ENCODE measurements at places on chromosomes 3 and 15.

GRCh38 chr3:60660026-60660425 lies 591.2 kb downstream of the FHIT start:
- no peak for DNase-seq

DNA sequence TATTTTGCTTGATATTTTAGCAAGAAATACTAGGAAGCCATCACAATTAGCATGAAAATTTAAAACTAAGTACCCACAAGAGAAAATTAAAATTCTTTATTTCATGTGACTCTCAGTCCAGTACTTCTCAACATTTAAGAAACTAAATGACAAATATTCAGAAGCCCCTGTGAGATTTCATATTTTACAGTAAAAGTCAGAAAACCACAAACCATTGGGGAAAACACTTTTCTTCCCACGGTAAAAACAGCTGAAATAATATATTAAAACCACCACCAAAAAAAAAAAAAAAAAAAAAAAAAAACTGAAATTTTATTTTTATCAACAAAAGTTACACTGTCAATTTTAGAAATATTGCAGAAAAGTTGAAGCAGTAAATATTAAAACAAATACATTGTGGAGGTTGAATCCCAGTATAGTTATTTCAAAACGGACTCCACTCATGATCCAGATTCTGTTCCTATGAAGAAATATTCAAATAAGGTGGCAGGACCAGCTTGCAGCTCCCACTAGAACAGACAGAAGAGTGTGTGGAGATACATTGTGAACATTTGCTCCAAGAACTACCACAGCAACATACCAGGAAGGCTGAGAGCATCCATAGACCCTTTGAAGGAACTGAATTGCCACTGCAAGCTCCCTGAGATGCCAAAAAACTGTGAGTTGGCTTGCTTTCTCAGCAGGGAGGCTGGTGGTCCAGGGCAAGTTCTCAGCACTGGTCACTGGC lies 308.2 kb downstream of the CTNNB1 start:
- no peak for DNase-seq

- no peak for DNase-seq
Observed at GRCh38 chr15:63401078-63401477, 19.4 kb upstream of the CA12 start.

DNA sequence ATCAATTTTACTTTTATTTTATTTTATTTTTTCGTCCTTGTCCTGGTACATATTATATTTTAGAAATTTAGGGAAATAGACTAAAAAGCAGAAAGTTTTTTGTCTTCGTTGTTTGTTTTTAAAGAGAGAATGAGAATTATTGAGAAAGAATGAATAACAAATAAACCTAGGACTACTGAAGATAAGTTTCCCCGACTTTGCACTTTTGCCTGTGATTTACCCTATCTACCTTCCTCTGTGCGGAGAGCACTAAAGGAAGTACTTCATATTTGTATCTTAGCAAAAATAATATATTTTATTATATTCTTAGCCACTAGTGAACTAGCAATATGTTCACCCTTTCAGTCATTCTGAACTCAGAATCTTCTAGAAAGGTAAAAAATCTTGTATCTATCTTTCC lies 60.6 kb downstream of the ECT2 start:
- no peak for DNase-seq

DNA sequence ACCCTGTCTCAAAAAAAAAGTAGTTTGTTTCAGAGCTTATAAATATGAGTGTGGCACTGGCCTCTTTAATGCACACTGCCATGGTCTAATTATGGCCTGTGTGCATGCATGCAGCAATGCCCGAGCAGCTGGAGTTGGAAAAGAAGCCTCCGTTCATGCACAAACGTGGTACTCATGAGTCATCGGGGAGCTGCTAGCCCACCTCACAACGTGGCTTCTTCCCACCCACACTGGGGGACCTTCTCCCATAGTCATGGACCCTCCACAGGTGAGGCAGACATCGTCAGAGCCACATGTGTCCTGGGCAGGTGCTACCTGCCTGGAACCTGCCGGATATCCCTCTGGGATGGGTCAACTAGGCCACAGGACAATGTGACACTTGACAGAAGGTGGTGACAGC lies 66.7 kb downstream of the ATP10A start:
- DNase-seq: peak; percentile 23

DNA sequence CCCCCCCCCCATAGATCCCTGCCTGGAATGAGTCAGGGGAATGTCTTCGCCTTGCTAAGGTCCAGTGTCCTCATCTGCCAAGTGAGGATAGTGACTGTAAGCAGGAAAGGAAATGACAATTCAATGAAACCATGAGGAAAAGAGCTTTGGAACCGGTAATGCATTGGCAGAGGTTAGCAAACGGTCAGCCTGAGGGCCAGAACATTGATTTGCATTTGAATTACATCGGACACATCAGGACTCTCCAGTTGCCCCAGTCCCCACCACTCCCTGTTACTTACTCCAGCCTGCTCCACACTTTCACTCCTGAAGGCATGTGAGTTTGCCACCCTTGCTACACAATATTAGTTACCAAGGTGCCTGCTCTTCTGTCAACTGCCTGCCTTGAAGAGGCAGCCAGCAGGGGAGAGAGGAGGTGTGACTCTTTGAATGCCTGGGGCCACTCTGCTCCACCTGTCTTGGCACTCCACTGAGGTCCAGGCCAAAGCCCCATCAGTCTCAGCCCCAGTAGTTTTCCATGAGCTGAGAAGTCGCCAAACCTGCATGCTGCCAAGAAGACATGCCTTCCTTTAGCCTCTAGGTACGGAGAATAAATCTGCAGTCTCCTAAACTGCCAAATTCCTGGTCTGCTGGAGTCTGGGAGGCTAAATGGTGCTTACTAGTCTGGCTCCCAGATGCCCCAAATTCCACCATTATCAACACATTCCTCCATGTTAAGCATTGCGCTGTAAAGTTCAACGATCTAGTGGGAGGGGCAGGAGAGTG lies 191.7 kb upstream of the TLE3 start:
- no peak for DNase-seq

DNA sequence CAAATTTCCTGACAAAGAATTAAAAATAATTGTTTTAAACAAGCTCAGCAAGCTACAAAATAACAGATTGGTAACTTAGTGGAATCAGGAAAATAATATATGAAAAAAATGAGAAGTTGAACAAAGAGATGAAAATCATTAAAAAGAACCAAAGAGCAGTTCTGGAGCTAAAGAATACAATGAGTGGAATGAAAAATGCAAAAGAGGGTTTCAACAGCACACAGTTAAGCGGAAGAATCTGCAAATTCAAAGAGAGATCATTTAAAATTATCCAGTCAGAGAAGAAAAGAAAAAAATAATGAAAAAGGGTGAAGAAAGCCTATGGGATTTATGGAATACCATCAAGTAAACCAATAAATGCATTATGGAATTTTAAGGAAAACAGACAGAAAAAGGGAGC lies 6.2 kb upstream of the GABRR3 start:
- no peak for DNase-seq

DNA sequence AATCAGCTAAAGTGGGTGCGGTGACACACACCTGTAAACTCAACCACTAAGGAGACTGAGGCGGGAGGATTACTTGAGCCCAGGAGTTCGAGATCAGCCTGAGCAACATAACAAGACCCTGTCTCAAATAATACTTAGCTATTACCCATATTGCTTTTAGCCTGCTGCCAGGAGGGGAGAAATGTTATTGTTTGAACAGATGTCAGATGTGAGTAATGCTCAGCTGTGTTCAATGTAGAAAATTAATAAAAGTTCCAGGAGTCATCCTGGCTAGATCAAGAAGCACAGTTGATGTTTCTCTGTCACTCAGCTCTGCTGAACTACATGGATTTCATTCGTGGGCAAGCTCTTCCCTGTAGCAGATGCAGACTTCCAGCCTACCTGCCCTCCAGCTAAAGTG lies 22.2 kb downstream of the LSM3 start:
- no peak for DNase-seq

- DNase-seq: no peak
Observed at GRCh38 chr15:40264321-40265153, 18.3 kb downstream of the ANKRD63 start.

DNA sequence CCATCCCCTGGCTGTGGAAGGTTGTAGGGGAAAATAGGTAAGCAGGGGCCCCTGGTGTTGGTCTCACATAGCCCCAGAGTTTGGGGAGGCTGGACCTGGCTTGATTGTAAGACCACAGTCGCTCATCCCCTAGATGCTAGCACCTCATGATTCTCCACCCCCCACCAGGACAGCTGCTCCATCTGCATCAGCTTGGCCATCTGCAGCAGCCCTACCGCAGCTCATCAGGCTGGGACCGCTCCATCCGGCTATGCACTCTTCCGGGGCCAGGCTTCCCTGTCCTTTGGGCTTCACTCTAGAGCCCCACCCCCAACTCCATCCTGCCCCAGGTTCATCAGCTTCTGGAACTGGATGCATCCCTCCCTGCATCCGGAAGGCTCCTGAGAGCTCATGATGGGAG lies 12.6 kb downstream of the SCN5A start:
- no peak for DNase-seq

DNA sequence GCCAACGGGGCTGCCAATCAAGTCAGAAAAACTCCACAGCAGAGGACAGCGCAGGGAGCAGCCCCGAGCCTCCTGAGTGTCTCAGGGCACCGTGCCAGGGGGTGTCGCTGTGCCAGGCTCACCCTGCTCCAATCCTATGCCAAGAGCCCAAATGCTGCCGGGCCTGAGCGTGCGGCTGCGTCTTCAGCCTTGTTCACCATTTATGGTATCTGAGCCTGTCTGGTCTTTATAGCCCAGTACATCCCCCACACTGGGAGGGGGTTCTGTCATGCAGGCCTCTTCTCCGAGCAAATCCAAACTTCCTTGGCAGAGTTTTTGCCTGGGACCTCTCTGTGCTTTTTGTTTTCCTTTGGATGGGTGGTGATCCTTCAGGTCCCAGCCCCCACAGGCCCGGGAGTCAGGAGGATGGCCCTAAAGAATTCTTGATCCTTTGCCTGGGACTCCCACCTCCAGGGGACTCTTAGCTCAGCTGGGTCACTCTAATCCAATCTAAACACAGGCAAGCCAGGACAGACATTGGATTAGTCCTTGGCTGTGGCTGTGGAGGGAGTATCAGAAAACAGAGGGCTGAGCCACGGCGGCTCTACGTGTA lies 135.1 kb upstream of the HACD2 start:
- no peak for DNase-seq

- peak; percentile 71 for DNase-seq
Observed at GRCh38 chr15:52112203-52112750, 298 bp downstream of the BCL2L10 start.

DNA sequence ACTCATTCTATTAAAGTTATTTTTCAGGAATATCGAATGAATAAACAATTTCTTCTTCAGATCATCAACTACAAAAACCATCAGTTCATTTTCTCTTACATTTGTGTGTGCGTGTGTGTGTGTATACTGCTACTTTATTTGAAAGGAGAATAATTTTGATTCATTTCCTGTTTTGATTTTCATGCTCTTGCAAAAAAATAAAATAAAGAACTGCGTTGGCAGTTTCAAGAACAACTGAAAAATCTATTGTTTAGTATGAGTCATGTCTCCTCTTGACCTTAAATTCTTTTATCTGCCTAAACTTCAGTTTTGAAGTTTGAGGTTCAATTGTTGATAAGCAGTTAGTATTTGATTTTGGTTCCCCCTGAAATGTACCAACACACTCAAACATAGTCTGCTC lies 540.8 kb downstream of the FGF12 start:
- DNase-seq: no peak

DNA sequence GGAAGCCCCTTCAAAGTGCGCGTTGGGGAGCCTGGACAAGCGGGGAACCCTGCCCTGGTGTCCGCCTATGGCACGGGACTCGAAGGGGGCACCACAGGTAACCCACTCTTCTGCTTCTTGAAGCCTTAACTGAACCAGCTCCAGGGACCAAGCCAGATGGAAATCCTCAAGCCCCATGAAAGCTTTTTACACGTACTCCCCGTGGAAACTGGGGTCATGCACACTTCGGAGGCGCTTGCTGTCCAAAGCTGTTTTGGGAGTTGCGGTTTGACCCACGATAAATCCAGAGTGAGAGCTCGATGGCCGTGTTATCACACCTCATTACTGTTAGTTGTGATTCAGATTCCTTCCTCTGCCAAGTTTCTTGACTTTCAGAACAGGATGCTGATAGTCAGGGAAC lies 47.5 kb downstream of the DNASE1L3 start:
- no peak for DNase-seq

GRCh38 chr3:146026547-146026946 lies 134.4 kb downstream of the PLOD2 start:
- no peak for DNase-seq

DNA sequence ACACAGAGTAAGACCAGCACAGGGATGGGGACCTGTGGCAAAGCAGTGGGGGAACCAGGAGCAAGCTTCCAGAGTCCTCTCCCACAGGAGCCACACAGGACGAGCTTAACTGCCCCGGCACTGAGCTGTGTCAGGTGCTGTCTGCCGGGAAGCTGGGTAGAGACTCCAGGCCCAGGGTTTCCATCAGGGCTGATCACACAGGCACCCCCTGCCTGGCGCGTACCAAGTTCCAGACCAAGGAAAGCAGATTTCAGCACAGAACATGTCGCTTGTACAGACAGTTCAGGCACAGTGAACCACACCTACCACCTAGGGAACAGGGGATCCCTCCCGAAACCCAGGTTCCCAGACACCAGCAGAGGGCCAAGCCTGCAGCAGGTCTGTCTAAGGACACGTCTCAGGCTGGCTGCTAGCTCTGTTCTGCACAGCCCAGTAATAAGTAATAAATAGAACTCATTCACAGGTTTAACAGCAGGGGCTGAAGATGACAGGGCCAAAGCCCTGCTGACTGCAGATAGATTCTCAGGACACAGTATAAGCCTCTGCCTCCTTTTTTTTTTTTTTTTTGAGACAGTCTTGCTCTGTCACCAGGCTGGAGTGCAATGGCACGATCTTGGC lies 30.2 kb upstream of the OCA2 start:
- DNase-seq: no peak

GRCh38 chr3:187242435-187242834 lies 45.1 kb downstream of the RTP1 start:
- DNase-seq: no peak

DNA sequence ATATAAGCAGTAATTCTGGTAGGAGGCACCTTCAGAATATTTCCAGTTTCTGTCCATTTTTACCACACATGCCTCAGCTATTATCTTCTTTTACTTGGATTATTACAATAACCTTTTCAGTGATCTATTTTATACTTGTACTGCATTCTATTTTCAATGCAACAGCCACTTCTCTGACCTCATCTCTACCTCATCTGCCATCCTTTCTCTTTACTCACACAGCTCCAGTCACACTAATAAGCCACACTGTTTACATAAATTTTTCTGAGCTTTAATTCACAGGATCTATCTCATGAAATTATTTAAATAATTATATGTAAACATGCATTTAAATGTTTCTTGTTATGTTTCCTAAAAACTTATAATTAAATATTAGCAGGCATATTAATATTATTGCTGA lies 47.3 kb upstream of the BCHE start:
- DNase-seq: no peak

- DNase-seq: peak; percentile 74
Observed at GRCh38 chr15:40282147-40282868, 556 bp downstream of the ANKRD63 start.

Measured in activated T-cell treated with anti-CD3 and anti-CD28 coated beads, Interleukin-2, amount 50 U/mL, for 24 hours (primary cell).